ENCODE measurements at places on chromosomes 6 and 20. TPM values are rescaled to one million over a fixed set of nuclear protein-coding genes. Genes with fewer than 3 reads are reported as not detected.

- no peaks in the 10 kb centered on the region for H3K36me3 ChIP-seq
- no peaks in the 10 kb centered on the region for H3K27me3 ChIP-seq
- H3K4me3 ChIP-seq: no peak within 1 kb of the TSS
- H3K4me1 ChIP-seq: peaks cover 16% of the 10 kb centered on the region
Observed at GRCh38 chr6:36023996-36024795, at the start of gene SLC26A8. Gene SLC26A8, minus strand, starts transcription at chr6:36024641. Its CDS starts 4,934 bp downstream, at chr6:36019707.

DNA sequence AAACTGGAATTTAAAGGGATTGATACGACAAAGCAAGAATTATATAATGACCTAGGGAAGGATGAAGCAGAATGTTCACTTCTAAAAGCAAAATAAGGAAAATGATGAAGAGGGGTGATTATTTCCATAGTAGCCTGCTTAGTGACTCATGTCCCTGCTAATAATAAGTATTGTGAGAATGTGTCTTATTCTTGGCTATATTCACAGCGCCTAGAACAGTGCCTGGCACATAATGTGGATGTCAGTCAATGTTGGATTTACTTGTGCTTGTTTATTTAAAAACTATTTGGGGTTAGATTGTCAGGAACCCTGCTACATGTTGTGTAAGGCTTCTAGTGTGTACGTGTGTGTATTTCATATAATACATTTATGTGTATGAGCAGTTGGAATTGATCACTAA lies 85.1 kb downstream of the ZFAND3 start:
- DNase-seq: peak; percentile 18
- H3K4me1 ChIP-seq: peaks cover 11% of the 10 kb centered on the region
- H3K27ac ChIP-seq: no peak overlapping the region
- H3K36me3 ChIP-seq: no peaks in the 10 kb centered on the region
- no peaks in the 10 kb centered on the region for H3K27me3 ChIP-seq

DNA sequence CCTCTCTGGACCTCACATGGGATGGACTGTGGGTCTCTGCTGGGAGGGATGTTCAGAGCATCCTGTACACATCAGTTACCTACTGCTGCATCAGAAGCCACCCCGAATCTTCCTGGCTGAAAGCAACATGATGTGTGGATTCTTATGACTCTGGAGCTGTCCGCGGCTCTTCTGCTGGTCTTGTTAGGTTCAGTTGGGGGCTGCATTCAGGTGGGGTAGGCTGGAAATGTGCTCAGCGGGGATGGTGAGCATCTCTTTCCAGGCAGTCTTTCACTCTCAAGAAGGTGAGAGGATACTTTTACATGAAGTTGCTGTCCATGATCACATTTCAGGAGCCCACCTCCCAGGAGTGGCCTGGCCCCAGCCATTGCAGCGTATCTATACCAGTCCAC lies 5.2 kb upstream of the CST5 start:
- H3K4me1 ChIP-seq: no peaks in the 10 kb centered on the region
- DNase-seq: no peak
- H3K36me3 ChIP-seq: no peaks in the 10 kb centered on the region
- H3K4me3 ChIP-seq: no peak overlapping the region
- H3K27me3 ChIP-seq: no peaks in the 10 kb centered on the region

GRCh38 chr20:57664924-57665588 lies 44.8 kb downstream of the PMEPA1 start:
- no peaks in the 10 kb centered on the region for H3K4me1 ChIP-seq
- H3K27me3 ChIP-seq: no peaks in the 10 kb centered on the region
- DNase-seq: no peak
- no peak overlapping the region for H3K4me3 ChIP-seq

GRCh38 chr6:169341065-169341464 lies 87.4 kb upstream of the THBS2 start:
- no peaks in the 10 kb centered on the region for H3K27me3 ChIP-seq
- H3K4me3 ChIP-seq: no peak overlapping the region
- peaks cover 32% of the 10 kb centered on the region for H3K4me1 ChIP-seq
- no peak overlapping the region for H3K27ac ChIP-seq
- no peaks in the 10 kb centered on the region for H3K36me3 ChIP-seq

DNA sequence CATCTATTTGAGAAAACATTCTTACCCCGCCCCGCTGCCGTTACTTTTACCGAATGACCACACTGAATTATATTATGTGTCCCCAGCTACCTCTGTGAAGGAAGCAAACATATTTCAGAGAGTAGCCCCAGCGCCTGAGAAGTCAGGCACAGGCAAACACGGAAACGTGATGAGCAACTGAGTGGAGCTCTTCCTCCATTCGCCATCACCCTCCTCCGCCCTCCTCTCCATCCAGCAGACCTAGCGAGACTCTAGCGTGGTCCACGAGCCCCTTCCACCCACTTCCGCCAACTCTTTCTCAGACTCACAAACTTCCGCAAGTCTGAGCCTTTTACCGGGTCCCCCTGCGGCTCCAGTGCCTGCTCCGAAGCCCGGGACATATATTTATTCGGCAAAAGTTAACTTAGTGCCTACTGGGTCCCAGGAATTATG lies 582 bp downstream of the SNRPB start:
- DNase-seq: peak; percentile 76
- no peaks in the 10 kb centered on the region for H3K27me3 ChIP-seq
- peaks cover 30% of the 10 kb centered on the region for H3K36me3 ChIP-seq
- peaks cover 33% of the 10 kb centered on the region for H3K4me1 ChIP-seq
- H3K27ac ChIP-seq: peak overlapping the region; percentile 87

- H3K4me1 ChIP-seq: no peaks in the 10 kb centered on the region
- no peak overlapping the region for H3K4me3 ChIP-seq
- H3K27ac ChIP-seq: no peak overlapping the region
- no peaks in the 10 kb centered on the region for H3K36me3 ChIP-seq
Observed at GRCh38 chr6:54850114-54850513, 3.5 kb downstream of the FAM83B start.

DNA sequence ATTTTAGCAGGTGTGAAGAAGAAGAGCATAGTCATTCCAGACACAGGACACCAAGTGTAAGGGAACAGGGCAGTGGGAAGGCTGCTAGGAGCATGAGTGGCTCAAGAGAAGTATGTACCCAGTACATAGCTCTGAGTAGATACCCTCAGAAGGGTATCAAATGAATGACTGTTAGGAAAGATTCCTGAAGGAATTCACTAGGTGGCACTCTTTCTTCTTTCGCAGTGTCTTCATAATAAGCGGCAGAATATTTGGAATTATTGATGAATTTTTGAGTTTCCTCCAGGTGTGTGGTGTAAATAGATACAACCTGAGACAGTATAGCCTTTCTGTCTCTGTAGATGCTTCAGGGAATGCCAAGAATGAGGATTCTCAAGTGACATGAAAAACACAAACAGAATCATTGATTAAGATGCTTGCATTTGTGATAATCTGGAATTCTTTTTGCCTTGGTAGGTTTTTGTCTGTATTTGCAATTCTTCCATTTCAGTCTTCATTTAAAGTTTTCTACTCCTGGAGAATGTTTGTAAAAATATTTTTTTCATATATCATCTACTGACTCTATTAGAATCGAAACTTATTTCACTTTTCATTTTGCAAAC lies 264.3 kb upstream of the RIMS1 start:
- DNase-seq: peak; percentile 40
- H3K36me3 ChIP-seq: no peaks in the 10 kb centered on the region
- no peak overlapping the region for H3K4me3 ChIP-seq
- peaks cover 10% of the 10 kb centered on the region for H3K4me1 ChIP-seq
- H3K27me3 ChIP-seq: no peaks in the 10 kb centered on the region
- no peak overlapping the region for H3K27ac ChIP-seq

GRCh38 chr6:18076231-18076630 lies 46.2 kb downstream of the NHLRC1 start:
- peak; percentile 62 for DNase-seq
- H3K27me3 ChIP-seq: no peaks in the 10 kb centered on the region
- H3K4me3 ChIP-seq: no peak overlapping the region
- peaks cover 11% of the 10 kb centered on the region for H3K4me1 ChIP-seq
- no peak overlapping the region for H3K27ac ChIP-seq

Gene MUC22
- total RNA-seq: not detected

Gene KCNQ5
- 10.8 TPM for total RNA-seq

Gene ZC2HC1B
- not detected for total RNA-seq

Gene CFAP61
- not detected for total RNA-seq

Gene SDHAF4
- total RNA-seq: 10.9 TPM

Gene SLC22A2
- not detected for total RNA-seq

Gene COL21A1
- not detected for total RNA-seq
